ENCODE measurements at places on chromosomes 4 and X. TPM values are rescaled to one million over a fixed set of nuclear protein-coding genes. Genes with fewer than 3 reads are reported as not detected.

DNA sequence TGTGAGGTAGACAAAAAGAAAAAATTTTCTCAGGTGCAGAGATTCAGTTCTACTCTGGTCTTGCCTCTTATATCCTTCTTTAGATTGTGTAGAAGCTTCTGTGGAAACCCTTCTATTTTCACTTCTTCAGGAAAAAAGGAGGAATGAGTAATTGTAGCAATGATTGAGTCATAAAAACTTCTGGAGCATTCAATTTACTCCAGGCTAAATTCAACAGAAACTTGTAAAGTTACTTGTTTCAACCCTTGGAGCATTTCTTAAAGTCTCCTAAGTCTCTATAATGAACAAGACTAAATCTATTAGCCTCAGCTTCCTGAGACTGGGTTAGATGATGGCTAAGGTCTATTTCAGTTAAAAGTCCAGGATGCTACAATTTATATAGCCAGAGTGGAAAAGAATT lies 29.9 kb downstream of the BOD1L1 start:
- H3K36me3 ChIP-seq: peaks cover 47% of the 10 kb centered on the region
- peaks cover 17% of the 10 kb centered on the region for H3K4me1 ChIP-seq
- peak; percentile 62 for DNase-seq
- H3K27ac ChIP-seq: no peak overlapping the region
- no peak overlapping the region for H3K4me3 ChIP-seq
- H3K27me3 ChIP-seq: no peaks in the 10 kb centered on the region

- H3K36me3 ChIP-seq: no peaks in the 10 kb centered on the region
- no peak overlapping the region for H3K4me3 ChIP-seq
- H3K4me1 ChIP-seq: no peaks in the 10 kb centered on the region
These were observed 520.5 kb upstream of the NR3C2 start for GRCh38 chr4:148962539-148963290.

The SORCS2 gene
- total RNA-seq: 4.3 TPM

GRCh38 chrX:119072744-119073143 lies at the start of gene CT47C1:
Gene CT47C1, plus strand, starts transcription at chrX:119072993. Its CDS starts 233 bp downstream, at chrX:119073226.
- no peak for DNase-seq
- H3K27me3 ChIP-seq: 0 out of 2 replicates have a peak, but pooled peaks cover 3% of the 10 kb centered on the region
- no peak within 1 kb of the TSS for H3K27ac ChIP-seq
- no peak within 1 kb of the TSS for H3K4me3 ChIP-seq
- H3K4me1 ChIP-seq: no peaks in the 10 kb centered on the region

Data from GM23248 (cell line).